ENCODE measurements at places on chromosomes 16 and 17.

DNA sequence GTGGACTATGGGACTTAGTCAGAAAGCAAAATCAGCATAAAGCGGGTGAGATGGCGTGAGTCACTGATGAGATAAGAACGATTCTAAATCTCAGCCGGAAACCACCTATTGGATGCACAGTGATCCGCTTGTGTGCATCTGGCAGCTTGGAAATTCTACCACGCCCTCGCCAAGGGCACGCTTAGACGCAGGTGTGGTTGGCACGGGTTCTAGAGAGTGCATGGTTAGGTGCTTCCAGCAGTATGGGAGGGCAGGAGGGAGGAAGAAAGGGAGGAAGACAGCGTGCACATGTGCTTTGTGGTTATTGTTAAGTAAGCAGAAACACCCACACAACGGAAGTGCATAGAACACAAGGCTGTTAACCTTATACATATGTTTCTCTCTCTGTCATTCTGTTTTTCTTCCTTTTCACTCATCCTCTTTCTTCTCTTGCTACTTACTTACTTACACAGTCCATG lies 374.0 kb upstream of the ASIC2 start:
- no peak for DNase-seq

- DNase-seq, result no peak
Observed at GRCh38 chr16:30541502-30542329, 7.1 kb upstream of the ZNF747 start.

DNA sequence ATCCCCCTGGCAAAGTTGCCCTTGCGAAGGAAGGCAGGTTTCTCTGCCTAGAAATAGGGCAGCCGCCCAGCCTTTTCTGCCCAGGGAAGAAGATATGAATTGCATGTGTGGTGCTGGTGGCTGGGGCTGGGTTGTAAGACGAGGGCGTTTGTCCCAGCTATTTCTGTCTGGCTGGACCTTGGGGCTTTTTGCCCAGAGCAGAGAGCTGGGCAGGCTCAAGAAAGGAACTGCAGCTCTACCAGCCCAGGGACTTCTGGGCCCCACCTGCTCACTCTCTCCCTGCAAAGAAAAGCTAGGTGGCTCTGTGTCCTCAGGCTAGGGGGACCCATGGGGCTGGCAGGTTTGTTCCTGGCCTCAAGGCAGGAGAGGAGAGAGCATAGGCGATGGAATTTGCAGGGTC lies 586 bp downstream of the CACNG1 start:
- DNase-seq, result no peak

- no peak for DNase-seq
Observed at GRCh38 chr16:65655802-65656201, 533.9 kb upstream of the CDH11 start.

- DNase-seq, result no peak
Observed at GRCh38 chr17:80584176-80584905, 39.7 kb downstream of the RPTOR start.
